Fibroblast of skin of left biceps (primary cell): ENCODE measurements at places on chromosomes 16 and 17.

GRCh38 chr17:9918804-9919352, 13.8 kb upstream of the RCVRN start:
- no peak for DNase-seq

DNA sequence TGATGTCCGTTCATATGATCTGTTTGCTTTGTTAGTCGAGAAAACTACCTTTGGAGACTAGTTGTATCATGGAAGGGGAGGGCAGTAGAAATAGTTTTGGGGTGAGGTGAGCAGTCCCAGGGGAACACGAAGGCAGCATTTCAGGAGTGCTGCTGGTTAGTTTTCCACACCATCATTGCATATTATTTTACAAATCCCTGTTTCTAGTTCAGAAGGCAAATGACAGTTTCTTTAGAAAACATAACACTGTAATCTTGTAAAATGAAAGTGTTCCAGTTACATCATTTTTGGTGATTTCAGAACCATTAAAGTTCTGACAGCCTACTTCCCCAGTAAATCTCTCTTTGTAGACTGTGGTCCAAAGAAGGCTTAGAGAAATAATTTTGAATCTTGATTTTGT, 25.4 kb downstream of the BANP start:
- no peak for DNase-seq

DNA sequence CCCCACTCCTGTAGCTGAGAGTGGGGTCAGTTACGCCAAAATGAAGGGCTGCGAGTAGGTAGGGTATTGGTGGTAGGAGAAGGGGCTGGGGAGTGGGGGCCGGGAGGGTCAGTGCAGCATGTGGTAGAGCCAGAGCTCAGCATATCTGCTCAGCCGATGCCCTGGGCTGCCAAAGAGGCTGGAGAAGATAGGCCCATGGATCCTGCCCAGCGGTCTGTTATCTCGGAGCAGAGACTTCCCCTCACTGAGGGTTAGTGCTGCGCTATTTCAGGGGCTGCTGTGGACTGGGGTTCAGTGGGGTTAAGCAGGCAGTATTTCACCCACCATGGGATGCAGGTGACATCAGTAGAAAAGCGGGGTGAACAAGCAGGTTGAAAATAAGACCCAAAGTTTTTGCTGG, 19.7 kb downstream of the RHBDL3 start:
- no peak for DNase-seq

DNA sequence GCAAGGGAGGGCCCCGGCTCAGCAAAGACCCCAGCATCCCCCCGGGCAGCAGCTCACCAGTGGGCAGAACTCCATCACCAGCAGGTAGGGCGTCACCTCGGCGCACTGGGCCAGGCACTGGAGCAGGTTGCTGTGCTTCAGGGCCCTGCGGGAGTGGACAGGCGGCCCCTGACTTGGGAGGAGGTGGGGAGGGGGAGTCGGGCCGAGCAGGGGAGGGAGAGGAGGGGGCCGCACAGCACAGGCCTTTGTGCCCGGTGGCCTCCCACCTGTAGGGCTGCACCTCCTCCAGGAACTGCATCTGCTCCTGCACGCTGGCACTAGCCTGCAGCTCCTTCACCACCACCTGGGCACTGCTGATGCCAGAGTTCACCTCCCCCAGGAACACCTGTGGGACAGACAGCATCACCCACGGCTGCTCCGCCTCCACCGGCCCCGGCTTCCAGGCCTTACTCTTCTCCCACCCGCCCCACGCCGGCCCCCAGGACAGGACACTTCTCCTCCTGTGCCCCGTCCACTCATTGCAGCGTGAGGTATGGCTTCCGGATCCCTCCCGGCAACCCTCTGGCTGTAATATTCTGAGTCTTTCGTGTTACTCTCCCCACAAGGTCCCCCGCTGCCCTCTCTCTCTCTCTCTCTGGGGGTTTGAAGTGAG, 37.7 kb upstream of the PVALEF start:
- no peak for DNase-seq

GRCh38 chr17:20121359-20122253, 112.4 kb downstream of the SPECC1 start:
- DNase-seq: peak; percentile 8
